Subcutaneous adipose tissue (tissue), 4 donors: ENCODE measurements at places on chromosomes 4 and X. TPM values are rescaled to one million over a fixed set of nuclear protein-coding genes. Genes with fewer than 3 reads are reported as not detected.

The PRSS48 gene
- total RNA-seq: not detected

The ZNF718 gene
- 6.8 TPM for total RNA-seq

The CXorf38 gene
- total RNA-seq: 13.7 TPM

The UBL4A gene
- total RNA-seq: 26.7 TPM

The UGDH gene
- total RNA-seq: 122 TPM

The WNK3 gene
- total RNA-seq: 0.68 TPM

The RAB33A gene
- total RNA-seq: 3.6 TPM

The RBM47 gene
- 56.4 TPM for total RNA-seq

The EXOSC9 gene
- total RNA-seq: 25.2 TPM

The HPGDS gene
- total RNA-seq: 6.2 TPM

The ZCCHC18 gene
- total RNA-seq: 1.1 TPM

The GLRB gene
- total RNA-seq: 7.7 TPM

The MAGEA10 gene
- total RNA-seq: not detected

The RAB9B gene
- 1.8 TPM for total RNA-seq

The GPR173 gene
- total RNA-seq: 0.33 TPM

The FGG gene
- total RNA-seq: not detected

The GPR34 gene
- total RNA-seq: 66.3 TPM

The TBX22 gene
- total RNA-seq: not detected

The AFF2 gene
- total RNA-seq: 9.5 TPM

The AKAP4 gene
- not detected for total RNA-seq

The ADH1B gene
- total RNA-seq: 6,526 TPM

The CCDC149 gene
- total RNA-seq: 15.5 TPM

The HHIP gene
- total RNA-seq: 0.38 TPM

The DUX4 gene
- total RNA-seq: not detected

The IBSP gene
- not detected for total RNA-seq

The EOLA1 gene
- 16.8 TPM for total RNA-seq

The HSD17B13 gene
- total RNA-seq: 11.9 TPM

The CENPVL1 gene
- not detected for total RNA-seq

The EPGN gene
- not detected for total RNA-seq

The YY2 gene
- total RNA-seq: 2.9 TPM
